A172 (cell line): ENCODE measurements at places on chromosomes 11 and 22. TPM values are rescaled to one million over a fixed set of nuclear protein-coding genes. Genes with fewer than 3 reads are reported as not detected.
A peak's percentile ranks its signal among the peaks of the same experiment; 100 is the strongest.

The GNAZ gene
- total RNA-seq, result 8.5 and 8.8 TPM in 2 replicates

The CASP1 gene
- 3.1 and 5.1 TPM in 2 replicates for total RNA-seq

The CENPM gene
- 42.4 and 54.8 TPM in 2 replicates for total RNA-seq

The C22orf31 gene
- not detected in 2 replicates for total RNA-seq

The APOL1 gene
- 10.7 and 12.1 TPM in 2 replicates for total RNA-seq

The THAP7 gene
- total RNA-seq, result 46.9 and 49.0 TPM in 2 replicates

The LDHAL6A gene
- not detected in 2 replicates for total RNA-seq

The KCNJ1 gene
- not detected in 2 replicates for total RNA-seq

The HEPN1 gene
- total RNA-seq, result not detected in 2 replicates

The HTR3A gene
- not detected in 2 replicates for total RNA-seq

DNA sequence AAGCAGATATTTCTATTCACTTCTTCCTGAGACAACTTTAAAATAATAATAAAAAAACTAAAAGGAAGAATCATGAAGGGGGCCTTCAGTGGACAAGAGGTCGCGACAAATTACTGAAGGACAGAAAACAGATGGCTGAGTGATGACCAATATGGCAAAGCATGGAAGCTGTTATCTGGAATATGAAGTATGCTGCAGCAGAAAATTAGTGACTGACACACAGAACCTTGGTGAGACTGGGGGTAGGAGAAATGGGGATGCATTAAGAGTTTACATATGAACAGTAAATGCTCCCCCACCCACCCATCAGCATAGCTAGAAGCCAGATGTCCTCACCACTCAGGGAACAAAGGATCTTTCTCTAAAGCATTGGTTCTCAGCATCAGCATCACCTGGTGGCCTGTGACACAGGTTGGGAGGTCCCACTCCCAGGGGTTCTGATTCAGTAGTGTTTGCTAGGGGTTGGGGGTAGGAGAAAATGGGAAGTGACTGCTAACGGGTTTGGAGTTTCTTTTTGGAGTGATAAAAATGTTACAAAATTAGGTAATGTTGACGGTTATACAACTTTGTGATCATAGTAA lies 59.7 kb downstream of the NARS2 start:
- no peak for DNase-seq

GRCh38 chr11:89443361-89444322 lies 47.5 kb downstream of the NOX4 start:
- no peak for DNase-seq

- DNase-seq, result no peak
Observed at GRCh38 chr11:26254378-26254777, 77.6 kb upstream of the ANO3 start.

DNA sequence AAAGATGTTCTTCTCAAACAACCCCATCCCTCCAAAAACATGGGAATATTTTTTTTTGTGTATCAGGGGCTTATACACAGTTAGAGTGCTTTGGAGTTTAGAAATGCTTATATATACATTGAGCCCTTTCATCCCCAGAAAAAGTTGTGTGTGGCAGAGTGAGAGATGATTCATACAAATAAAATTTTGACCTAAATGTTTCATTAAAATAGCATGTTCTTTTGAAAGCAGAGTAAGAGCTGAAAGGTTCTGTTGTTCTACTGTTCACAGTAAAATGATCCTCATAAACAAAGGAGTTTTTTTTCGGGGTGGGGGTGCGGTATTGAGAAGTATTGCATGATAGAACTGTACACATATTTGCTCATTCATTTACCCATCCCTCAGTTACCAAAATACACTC lies 512.4 kb downstream of the DLG2 start:
- no peak for DNase-seq

- no peak for DNase-seq
Observed at GRCh38 chr11:88105526-88105925, 69.7 kb downstream of the RAB38 start.

GRCh38 chr11:66002648-66003225 lies 434 bp downstream of the BANF1 start:
- DNase-seq, result no peak

GRCh38 chr22:17820879-17821439 lies 46.7 kb upstream of the BID start:
- DNase-seq, result no peak

- DNase-seq, result no peak
Observed at GRCh38 chr22:32850591-32851517, 49.3 kb downstream of the TIMP3 start.

DNA sequence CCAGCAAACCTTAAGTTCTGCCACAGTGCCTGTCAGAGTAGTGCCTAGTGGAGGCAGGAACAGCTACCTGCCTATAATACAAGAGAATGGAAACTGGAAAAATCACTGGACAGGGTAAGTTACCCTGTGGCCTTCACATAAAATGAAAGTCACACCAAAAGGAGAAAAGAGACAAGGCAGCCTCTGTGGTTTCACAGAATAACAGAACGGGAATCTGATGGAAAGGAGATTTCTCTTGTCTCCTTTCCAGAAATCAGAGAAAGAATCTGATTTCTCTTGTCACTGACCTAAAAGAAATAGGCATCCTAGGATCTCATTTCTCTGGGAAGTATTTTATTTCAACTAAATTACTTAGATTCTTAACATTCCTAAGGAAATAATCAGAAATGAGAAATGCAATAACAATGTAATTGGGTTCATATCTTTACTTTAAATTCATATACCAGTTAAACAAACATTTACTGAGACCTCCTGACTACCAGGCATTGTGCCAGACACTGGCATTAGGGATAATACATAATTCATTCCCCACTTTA lies 41.6 kb downstream of the PRCP start:
- peak; percentile 85 for DNase-seq

- DNase-seq, result peak; percentile 10
Observed at GRCh38 chr11:57237204-57237681, at the start of gene APLNR. Gene APLNR (minus strand): TSS chr11:57237250. CDS start chr11:57237004, 246 bp downstream.

GRCh38 chr11:113251281-113251680 lies 63.1 kb upstream of the TTC12 start:
- no peak for DNase-seq

- no peak for DNase-seq
Observed at GRCh38 chr11:115670538-115671205, 166.5 kb upstream of the CADM1 start.

DNA sequence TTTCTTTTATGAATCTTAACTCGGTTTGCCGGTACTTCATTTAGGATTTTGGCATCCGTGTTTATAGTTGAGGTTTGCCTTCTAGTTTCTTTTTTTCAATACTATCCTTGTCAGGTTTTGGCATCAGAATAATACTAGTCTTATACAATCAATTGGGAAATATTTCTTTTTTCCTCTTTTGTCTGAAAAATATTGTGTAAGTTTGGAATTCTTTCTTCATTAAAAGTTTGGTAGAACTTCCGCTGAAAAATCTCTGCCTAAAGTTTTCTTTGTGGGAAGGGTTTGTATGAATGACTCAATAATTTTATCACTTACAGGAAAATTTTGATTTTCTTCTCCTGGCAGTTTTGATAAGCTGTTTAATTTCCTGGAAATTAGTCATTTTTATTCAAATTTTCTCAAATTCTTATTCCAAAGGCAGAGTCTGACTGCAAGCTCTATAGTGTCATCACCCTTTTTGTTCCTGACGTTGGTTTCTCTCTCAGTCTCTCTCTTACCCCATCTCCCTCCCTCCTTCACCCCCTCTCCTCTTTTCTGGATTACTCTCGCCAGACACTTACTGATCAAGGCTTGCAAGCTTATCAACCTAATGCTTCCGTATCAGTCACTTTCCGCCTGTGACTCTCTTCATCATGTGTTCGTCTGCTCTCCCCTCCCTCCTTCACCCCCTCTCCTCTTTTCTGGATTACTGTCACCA lies 555.7 kb downstream of the TBC1D22A start:
- DNase-seq, result no peak

GRCh38 chr22:22479999-22480532 lies 28.5 kb downstream of the ZNF280B start:
- DNase-seq, result no peak

DNA sequence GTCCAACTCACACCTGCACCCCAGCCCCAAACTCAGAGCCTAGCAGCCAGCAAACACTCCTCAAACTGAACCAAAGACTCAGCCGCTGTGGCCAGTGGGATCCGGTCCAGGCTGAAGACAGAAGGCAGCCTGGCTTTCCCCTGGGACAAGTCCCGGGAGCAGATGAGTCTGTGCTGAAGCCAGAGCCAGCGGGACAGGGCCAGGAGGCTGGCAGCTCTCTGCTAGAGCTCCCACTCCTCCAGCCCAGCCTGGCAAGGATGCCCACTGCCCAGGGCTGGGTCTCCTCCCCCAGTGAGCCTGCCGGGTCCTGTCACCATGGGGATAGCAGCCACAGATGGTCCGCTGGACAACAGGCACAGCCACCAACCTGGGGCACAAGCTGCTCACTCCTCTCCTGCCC lies 42.9 kb upstream of the PRR5 start:
- DNase-seq, result no peak

- DNase-seq, result no peak
Observed at GRCh38 chr11:1055990-1056771, 18.5 kb upstream of the MUC2 start.

GRCh38 chr11:126254819-126255218 lies 13.9 kb downstream of the SRPRA start:
- DNase-seq, result no peak

GRCh38 chr11:88886796-88887195 lies 179.0 kb downstream of the GRM5 start:
- DNase-seq, result peak; percentile 40

GRCh38 chr22:32994041-32994830 lies 63.9 kb downstream of the SYN3 start:
- no peak for DNase-seq

GRCh38 chr11:69416143-69416515 lies 65.3 kb upstream of the LINC01488 start:
- no peak for DNase-seq
